Left renal cortex interstitium (tissue), 4 donors: ENCODE measurements at places on chromosomes 6 and 20.

DNA sequence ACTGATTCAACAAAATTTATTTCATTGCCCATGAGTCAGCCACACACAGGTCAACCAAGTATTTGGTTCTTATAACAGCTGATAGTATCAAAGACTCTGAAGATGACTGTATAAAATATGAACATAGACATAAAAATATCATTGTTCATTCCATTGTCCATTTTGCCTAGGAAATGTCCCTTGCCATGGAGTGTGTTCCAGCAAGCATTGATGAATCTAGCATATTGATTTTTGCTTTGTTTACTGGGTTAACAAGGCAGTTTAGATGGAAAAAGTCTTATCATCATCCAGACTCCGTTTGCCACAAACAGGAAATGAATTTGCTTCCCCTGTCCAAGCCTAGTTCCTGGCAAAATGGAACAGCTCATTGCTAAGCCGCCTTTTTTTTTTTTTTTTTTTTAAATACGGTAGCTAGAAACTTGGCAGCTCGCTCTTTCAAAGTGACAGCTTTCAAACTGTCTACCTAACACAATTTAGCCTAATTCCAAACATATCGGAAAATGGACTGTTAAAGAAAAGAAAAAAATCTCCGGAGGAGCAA, 7.5 kb downstream of the F13A1 start:
- DNase-seq = no peak

DNA sequence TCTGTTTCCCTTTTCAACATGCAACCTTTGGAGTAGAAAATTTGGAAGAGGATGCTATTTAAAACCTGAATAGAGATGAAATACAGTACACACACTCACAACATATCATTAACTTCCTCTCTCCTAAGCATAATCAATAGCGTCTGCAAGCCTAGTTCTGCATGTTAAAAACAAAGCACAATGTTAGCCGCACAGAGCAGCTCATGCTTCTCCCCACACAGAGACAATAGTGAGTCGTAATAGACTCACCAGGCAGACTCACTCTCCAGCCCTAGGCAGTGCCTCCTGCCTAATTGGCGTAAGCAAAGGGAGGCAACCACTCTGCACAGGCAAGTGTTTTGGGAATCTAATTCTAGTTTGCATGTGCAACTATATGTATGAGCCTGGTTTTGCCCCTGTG, 45.8 kb upstream of the ARID1B start:
- no peak for DNase-seq

GRCh38 chr20:51800060-51800871, 2.1 kb downstream of the SALL4 start:
- DNase-seq = no peak

DNA sequence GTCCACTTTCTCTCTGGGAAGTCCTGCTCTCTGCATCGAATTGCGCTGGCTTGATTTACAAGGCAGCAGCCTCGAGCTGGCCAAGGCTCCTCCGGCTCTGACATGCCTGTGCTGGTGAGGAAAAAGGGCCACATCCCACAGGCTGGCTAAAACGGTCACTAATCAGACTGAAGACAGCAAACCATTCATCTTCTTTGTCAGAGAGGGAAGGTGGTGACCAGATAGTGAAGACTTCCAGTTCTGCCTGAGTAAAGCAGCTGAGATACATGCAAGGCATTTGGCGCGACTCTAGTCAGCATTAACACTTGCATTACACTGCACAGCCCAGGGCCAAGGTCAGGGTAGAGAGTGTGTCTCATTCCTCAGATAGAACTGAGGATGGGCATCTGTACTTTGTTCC, 203.2 kb upstream of the MAP3K7 start:
- peak; percentile 35 for DNase-seq

DNA sequence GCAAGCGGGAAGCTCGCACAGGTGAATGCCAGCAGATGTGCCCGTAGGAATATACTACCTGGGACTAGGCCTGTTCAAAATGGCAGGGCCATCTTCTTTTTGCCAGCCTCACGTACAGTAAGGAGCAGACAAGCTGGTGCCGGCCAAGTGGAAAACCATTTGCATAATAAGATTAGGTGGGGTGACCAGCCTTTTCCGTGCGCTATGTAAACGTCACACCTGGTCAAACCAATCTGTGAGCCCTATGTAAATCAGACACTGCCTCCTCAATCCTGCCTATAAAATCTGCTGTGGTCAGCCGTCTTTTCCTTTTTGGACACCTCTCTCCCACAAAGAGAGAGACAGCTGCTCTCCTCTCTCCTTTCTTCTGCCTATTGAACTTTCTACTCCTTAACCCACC, 60.8 kb upstream of the TMEM30A start:
- no peak for DNase-seq

DNA sequence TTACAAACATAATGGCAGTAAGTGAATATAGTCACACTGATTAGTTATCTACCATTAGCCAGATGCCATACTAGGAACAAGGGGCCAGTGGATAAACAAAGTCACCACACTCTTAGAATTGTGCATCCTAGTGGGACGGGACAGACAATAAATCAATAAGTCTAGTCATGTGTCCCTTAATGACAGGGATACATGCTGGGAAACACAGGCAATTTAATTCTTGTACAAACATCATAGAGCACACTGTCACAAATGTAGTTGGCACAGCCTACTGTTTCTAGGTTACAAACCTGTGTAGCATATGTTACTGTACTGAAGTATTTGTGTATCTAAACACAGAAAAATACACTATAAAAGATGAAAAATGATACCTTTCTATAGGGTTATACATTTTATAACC, 123.0 kb upstream of the FAM184A start:
- no peak for DNase-seq

GRCh38 chr6:75084018-75084417, 121.8 kb downstream of the COL12A1 start:
- DNase-seq = no peak

DNA sequence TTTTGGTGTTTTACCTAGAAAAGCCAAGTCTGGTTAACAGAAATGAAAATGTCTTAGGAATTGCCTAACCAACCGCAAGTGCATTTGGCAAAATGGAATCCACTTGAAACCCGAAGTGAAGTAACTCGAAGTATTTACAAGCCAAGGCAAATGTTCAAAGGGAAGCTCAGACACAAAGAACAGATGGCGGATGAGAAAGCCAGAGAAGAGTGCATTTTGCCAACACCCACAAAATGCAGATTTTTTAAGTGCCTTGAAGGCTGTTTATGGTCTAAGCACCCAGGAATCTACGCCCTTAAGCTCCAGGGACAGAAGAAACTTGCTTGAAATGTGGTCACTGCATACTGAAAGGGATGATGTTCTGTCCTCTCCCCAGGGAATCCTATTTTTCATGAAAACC, 70.0 kb upstream of the TBXT start:
- DNase-seq = no peak

DNA sequence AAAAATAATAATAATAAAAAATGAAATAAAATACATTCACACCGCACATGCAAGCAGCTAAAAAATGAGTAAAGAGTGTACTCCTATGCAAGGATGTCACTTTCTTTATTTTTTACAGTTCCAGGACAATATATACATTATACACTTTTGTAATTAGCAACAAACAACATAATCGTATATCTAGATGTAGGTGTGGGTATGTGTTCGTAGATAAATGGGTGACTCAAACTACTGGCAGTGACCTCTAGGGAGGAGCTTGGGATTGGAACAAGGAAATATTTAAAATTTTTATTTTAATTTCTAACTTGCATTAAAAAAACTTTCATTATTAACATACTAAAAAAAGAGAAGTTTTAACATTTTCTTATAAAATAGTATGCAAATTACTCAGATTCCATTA, 86.1 kb upstream of the MYLIP start:
- DNase-seq = no peak

DNA sequence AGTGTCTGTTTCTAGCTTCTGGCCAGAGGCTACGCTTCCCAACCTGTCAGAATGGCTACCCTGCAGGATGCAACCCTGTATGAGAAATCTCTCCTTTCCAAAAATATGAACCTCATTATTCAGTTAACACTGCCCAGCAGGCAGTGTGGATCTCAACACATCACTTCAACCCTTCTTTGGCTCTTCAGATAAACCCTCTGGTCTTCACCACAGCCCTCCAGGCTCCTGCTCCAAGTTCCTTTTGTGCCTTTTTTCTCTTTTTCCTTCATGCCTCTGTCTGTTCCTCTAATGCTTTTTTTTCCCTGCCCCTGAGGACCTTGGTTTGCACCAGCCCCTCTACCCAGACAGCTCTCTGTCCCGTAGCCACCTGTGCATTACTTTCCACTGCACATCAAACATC, 207.4 kb downstream of the MYLK4 start:
- DNase-seq = no peak

- no peak for DNase-seq
These were observed 40.9 kb upstream of the ZBP1 start for GRCh38 chr20:57660922-57661745.

- no peak for DNase-seq
These were observed 109.2 kb downstream of the ARID1B start for GRCh38 chr6:156886409-156886808.

DNA sequence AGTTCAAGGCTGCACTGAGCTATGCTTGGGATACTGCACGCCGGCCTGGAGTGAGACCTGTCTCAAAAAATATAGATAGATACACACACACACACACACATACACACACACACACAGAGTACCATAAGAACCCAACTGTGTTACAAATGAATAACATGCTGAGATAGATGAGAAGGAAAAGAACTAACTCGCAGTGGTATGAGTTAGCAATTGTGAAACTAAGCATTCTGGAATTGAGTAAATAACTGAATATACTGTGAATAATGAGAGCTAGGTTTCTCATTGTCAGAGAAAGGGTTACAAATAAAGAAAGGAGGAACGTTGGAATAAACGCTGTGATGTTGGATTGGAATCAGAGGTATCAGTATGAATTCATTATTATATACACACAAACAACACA, 14.6 kb upstream of the FAXC start:
- DNase-seq = no peak

DNA sequence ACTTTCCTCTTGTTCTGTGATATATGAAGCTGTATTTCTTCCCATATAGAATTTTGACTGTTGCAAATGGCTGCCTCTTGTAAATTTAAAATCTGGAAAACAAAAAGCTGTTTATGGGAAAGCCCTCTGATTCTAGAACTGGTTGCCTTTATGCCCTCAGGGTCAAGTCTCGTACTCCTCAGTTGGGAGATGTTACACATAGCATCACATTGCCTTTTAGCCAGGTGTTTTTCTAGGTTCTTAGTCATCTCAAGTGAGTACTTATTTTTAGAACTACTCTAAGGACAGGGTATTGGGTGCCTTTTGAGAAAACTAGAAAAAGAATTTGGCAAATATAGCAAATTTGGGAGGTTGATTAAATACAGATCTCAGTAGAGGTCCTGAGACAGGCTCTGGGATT, 58.5 kb downstream of the ANKS1A start:
- DNase-seq = no peak

DNA sequence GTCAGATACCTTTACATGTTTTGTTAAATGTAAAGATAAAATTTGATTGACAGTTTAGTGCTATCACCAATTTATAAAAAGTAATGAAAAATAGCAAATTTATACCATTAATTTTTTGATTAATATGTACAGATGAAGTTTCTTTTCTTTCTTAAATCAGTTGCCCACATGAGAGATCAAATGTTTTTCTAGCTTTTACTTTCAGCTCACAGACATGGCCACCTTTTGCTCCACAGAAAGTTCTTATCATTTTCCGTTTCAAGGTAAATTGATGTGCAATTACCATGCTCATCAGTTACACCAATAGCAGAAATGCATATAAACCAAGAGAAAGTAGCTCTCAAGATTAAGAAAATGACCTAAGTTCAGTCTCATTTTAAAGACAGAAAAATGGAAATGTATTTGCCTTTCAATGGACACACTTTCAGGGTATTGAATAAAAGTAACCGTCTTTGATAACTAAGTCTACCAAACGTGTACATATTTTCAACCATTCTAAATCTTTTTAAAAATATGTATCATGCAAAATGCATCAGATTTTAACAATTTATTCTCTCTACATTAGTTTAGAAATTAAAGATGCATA, 16.6 kb upstream of the EXOC2 start:
- DNase-seq = no peak

GRCh38 chr6:122790423-122791309, 1.6 kb downstream of the SMPDL3A start:
- no peak for DNase-seq

- DNase-seq = no peak
These were observed 63.0 kb upstream of the VSTM2L start for GRCh38 chr20:37839955-37840354.

DNA sequence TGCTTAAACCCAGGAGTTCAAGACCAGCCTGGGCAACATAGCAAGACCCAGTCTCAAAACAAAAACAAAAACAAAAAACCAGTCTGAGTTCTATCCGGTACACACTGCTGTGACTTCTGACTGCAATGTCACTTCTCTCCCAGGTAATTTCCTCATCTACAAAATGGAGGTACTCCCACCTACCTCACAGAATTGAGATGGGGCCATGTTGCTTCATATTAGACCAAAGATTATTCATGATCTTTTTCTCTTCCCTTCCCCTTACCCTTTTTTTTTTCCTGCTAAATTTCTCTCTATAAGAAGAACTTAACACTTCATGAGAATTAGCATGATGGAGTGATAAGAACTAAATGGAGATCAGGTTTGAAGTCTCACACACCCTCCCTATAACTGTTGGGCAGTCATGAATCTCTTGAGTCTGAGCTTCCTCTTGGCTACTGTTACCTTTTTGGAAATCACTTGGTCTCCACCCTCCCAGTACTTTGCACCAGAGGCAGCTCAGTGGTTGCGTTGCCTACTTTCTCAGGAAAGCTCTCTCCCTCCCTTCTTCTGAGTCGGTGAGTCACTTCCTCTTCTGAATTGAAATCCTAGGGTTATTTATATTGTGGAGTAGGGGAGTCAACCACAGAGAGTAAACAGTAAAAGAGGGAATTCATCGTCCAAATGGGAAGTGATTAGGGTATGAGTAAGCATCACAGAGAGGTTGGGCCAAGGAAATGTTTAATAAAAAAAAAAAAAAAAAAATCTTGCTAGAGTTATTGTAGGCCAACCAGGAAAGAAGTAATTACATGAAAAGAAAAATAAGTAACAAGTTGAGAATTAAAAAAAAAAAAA, 59.9 kb upstream of the MAP7 start:
- no peak for DNase-seq

DNA sequence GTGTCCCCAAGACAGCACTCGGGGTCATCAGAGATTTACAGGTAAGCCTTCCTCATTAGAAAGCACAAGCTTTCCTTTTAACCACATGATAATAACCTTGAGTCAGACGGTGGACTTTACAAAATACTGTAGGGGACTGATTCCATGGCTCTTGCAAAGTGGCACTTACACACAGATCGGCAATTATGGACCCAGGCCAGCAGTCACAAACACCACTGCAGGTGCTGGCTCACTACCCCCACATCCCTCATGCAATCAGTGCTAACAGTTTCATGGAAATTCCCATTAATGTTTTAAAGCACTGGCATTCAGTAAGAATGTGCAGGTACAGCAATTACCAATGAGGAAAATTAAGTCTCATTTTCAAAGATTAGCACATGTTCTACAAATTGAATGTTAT, 516.5 kb downstream of the PRKN start:
- DNase-seq = no peak

DNA sequence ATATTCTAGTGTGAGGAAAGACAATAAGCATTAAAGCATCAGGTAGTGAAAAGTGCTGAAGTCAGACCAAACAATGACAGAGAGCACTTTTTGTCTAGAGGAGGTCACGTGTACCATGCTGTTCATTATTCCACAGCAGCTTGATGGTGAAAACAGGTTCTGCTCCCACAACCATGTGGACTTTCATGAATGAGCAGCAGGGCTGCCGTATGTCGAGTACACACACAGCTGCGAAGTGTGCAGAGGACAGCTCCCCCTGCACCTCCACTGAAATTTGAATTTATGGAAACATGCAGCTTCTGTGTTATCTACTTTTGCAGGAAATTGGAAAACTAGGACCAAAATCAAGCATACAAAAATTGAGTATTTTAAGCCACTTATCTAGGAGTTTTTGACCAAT, 85.3 kb downstream of the MAP7 start:
- DNase-seq = no peak
